ENCODE measurements at places on chromosomes 12 and 14. TPM values are rescaled to one million over a fixed set of nuclear protein-coding genes. Genes with fewer than 3 reads are reported as not detected.

The CCDC175 gene
- not detected for total RNA-seq

The BEGAIN gene
- total RNA-seq: 26.5 TPM

The KRT78 gene
- total RNA-seq: not detected

The TRIM9 gene
- total RNA-seq: 0.44 TPM

The KCNK10 gene
- total RNA-seq: 0.28 TPM

GRCh38 chr14:51674294-51675002, 22.7 kb downstream of the FRMD6 start:
- no peak for DNase-seq

DNA sequence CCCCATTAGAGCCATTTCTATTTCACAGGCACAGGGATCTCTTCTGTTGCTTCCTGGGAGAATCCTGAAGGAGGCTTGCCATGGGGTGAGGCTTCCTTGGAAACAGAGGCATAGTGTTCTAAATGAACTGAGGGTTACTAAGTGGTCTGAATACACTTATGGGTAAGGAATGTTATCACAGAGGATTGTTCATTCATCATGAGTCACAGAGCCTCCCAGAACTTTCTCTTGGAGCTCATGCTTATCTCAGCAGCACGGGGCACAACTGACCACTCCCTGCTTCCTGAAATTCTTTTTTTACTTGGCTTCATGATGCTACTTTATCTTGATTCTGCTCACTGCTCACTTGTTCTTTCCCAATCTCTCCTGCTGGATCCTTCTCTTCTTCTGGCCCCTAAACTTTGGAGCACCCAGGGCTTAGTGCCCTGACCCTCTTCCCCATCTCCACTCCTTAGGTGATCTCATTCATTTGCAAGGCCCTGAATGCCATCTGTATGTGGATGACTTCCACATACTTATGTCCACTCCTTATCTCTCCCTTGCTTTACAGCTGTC, 57.9 kb downstream of the ANO6 start:
- DNase-seq: peak; percentile 82

GRCh38 chr12:125081427-125081826, 16.2 kb downstream of the AACS start:
- DNase-seq: no peak

GRCh38 chr14:76964695-76965094, 63.8 kb downstream of the IRF2BPL start:
- DNase-seq: no peak

GRCh38 chr14:106605548-106606448, 1079.4 kb downstream of the TMEM121 start:
- DNase-seq: no peak

DNA sequence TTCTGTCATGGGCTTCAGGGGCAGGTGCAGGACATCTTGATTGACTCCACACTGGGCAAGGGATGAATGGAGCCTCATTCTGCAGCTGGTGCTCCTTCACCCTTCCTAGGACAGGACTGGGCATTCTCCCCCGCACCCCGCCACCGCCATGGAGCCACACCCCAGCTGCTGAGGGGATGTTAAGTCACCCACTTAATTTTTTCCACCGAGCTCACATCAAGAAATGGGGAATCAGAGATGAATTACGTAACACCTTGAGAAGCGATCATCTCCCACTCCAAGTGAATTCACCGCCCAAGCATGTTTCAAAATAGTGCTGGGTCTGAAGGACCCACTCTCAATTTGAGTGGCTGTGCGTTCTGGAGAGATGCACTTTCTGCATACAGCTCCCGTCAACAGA, 94.2 kb downstream of the EML1 start:
- no peak for DNase-seq

All from Panc1 (cell line).